ENCODE measurements at places on chromosomes 3 and 15.
A peak's percentile ranks its signal among the peaks of the same experiment; 100 is the strongest.

- DNase-seq = no peak
These were observed 54.5 kb downstream of the PSMD6 start for GRCh38 chr3:63968612-63969350.

- peak; percentile 60 for DNase-seq
These were observed 9.2 kb downstream of the TM4SF1 start for GRCh38 chr3:149368201-149368673.

GRCh38 chr15:56674857-56675256 lies 58.5 kb downstream of the ZNF280D start:
- no peak for DNase-seq

DNA sequence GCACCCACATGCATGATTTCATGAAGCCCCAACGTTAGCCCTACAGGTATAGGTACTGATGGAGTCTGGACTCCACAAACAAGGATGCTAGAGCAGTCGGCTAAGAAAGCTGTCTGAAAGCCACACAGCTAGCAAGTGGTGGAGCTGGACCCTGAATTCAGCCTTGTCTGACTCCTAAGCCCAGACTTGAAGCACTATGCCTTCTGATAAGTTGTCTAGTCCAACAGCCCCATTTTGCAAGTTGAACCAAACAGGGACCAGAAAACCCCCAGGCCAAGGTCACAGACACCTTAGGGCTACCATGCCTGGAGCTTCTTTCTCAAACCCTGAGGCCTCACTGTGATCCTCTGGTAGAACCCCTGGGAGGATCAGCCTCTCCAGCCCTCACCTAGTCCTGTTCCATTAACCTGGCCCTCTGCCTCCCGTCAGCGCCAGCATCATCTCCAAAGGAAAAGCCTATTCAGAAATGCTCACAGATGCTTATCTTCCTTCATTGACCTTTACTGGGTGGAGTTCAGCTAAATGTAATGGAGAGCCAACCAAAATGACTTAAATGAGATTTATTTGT lies 1.7 kb upstream of the SLCO2A1 start:
- DNase-seq = no peak

DNA sequence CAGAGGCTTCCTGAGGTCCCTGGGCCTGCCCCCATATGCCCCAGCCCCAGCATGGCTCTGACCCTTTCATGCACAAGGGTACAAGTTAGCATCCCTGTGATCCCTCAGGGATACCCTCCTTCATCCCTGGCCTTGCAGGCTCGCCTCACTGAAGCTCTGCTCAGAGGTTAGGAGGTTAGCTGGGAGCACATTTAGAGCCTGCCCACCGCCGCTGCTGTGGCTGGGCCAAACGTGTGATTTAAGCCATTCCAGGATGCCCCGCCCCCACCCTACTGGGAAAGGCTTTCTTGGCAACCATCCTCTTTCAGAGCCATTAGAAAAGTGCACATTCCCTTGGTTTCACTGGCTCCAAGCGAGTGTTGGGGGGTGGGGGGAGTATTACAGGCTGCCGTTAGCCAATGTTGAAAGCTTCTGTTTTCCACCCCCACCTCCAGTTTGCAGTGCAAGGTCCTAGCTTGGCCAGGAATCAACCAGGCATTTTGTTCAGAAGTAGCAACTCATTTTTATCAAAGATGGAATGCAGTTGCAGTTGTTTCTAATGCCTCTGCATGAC lies 6.3 kb upstream of the HES1 start:
- DNase-seq = peak; percentile 67

GRCh38 chr15:34217587-34218225 lies 7.1 kb upstream of the EMC4 start:
- DNase-seq = no peak
